ENCODE measurements at places on chromosomes 11 and 22.

GRCh38 chr11:123111465-123111864, 49.5 kb upstream of the HSPA8 start:
- DNase-seq: peak; percentile 63

DNA sequence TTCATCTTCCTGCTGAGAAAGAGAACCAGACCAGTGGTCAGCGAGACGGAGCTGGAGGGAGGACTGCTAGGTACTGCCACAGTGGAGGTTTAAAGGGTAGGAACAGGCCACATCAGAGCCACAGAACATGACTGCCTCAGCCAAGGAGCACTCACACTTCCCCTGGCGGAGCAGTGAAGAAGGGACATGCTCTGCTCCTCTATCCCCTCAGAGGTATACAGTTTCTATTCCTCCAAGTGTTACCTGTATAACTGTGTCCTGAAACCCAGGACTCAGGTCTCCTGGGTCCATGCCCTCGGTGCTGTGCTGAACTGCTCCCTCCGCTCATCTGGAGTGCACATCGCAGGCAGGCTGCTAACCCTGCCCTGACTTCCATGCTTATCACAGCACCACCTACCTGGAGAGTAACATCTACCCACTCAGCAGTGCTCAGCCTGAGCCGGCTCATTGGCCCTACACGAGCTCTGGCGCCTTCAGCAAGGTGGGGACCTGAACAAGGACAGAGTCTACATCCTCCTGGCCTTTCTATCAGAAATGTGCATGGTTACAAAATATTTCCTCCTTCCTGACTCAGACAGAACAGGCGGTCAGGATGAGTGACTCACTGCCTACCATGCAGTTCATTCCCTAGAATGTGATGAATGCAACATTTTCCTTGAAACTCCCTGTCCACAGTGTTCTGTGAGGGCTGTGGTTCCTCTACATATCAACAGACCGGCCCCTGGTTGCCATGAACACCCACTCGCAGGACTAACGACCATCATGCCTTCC, 52.9 kb downstream of the C11orf58 start:
- DNase-seq: peak; percentile 93

GRCh38 chr11:33333816-33334215, 76.6 kb downstream of the HIPK3 start:
- DNase-seq: no peak

DNA sequence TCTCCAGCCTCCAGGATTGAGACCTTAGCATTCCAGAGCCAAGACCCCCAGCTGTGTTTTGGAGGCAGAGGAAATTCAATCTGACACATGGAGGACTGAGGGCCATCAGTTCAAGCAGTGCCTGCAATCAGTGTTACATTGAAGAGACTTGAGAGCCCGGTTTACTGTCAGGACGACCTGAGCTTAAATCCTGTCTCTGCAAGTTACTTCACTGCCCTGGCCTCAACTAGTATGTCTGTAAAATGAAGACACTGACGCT, 35.1 kb downstream of the TRIM29 start:
- DNase-seq: no peak

DNA sequence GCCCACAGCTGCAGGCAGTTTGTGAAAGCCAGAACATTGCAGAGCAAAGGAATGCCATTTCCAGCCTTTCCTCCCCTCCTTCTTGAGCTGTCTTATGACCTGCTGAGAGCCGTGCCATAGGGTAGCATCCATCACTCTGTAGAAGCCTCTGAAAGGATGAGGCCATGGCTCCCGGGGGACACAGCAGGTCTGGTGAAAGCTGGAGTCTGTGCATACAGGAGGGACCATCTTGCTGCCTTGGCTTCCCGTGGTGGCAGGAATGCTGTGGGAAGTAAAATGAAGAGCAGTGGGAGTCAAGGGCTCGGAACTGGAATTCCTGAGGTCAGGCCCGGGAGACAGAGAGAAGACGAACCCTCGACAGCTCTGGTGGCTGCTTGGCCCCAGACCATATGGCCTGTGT, 30.9 kb downstream of the ANO1 start:
- no peak for DNase-seq

- DNase-seq: peak; percentile 81
Measured at GRCh38 chr11:61923166-61924063, 6.0 kb upstream of the RAB3IL1 start.

Data from fibroblast of mammary gland (primary cell).